ENCODE measurements at places on chromosomes 3 and 15.

DNA sequence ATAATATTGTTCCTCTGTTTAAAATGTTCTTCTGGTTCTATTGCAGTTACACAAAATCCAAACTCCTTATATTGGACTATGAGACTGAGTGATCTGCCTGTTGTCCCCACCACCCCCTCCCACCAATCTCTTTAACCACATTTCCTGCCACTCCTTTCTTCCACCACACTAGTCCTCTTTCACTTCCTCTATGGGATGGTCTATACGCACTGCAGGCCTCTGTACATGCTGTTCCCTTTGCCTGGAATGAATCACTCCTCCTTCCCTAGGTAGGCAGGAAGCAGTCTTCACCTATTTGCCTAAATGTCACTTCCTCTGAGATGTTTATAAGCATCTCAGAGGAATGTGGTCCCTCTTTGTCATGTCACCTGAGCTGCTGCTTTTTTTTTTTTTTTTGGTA, 4.0 kb downstream of the MAP2K1 start:
- no peak for DNase-seq

DNA sequence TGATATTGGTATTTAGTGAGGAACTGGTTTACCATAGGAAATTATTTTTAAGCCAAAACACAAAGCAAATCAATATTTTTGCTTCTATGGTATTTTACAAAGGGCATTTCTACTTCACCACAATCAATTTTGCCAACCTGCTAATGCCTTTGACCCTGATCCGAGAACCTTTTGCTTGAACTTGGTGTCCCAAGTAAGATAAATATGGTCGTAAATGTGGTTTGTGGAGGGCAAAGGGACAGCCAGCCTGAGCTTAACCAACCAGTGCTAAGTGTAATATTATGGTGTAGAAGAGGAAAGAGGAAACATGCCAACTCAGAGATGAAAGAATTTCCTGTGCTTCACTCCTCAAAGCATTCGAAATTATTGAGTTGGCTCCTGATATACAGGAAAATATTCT, 148.4 kb downstream of the C3orf38 start:
- DNase-seq, result no peak

DNA sequence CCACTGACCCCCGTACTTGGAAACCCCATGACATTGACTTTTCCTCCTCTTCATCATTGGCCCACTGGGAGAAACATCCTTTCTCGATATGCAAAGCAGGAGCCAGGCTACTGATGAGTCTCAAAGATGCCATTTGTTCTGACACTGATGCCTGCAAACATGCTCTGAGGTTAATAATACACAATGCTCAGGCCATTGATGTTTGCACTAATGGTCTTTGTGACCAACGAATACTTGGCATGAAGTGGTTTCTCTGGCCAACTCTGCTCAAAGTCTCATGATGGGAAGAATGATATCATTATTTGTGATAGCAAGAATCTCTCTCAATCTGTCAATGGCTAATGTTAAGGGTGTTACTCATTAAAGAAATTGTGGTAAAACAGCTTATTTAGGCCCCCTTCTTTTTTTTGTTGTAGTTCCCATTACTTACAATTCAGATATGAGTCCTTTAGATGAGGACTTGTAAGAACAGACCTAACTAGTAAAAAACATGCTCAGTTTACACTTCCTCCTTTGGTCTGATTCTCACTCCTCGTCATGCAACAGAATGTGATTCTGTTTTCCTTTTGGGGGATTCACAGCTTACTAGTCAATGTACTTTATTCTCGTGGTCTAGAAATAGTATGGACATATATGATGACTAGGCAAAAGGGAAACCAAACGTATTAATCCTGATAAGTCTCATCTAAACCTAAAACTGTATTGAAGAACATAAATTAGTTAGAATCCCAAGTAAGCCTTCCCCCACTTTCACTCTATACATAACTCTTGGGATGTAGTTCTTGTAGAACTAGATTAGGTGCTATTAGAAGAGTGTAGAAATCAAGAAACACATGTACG, 488.8 kb upstream of the DPPA4 start:
- no peak for DNase-seq

GRCh38 chr3:73530022-73530396, 94.7 kb downstream of the PDZRN3 start:
- no peak for DNase-seq

- peak; percentile 26 for DNase-seq
Measured at GRCh38 chr3:112136959-112137693, 4.1 kb upstream of the GCSAM start.

- no peak for DNase-seq
Measured at GRCh38 chr3:5252131-5252530, 64.6 kb downstream of the EDEM1 start.

- peak; percentile 67 for DNase-seq
Measured at GRCh38 chr15:40307421-40308211, at the start of gene PLCB2. PLCB2 (minus strand) TSS chr15:40307935; CDS start chr15:40307672, 263 bp downstream.

GRCh38 chr15:96261575-96262034, 68.9 kb upstream of the NR2F2 start:
- DNase-seq, result no peak
